ENCODE measurements at places on chromosomes 2 and 18.

DNA sequence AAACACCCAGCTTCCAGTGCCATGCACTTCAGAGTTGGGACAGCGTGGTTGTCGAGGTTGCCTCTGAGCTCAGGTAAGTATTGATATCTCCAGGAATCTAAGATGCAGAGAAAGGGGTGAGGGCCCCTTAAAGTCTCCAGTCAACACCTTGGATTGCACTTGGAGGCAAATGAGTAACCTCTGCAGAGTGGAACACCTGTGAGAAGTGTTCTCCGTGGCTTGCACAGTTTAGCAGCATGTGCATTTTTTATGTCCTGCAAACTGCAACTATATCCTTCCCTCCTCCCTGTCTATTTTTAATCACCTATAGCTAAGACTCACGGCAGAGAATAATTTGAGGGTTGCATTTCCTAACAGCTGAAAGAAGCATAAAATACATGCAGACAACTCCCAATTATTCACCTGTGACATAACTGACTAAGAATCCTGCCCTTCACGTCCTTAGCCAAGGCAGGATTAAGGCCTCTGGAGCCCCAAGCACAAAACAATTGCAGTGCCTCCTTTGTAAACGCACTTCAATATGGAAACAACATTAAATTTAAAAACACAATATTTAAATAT is 1.6 kb upstream of the ZNF385B start:
- no peak for DNase-seq

- peak; percentile 59 for DNase-seq
Measured at GRCh38 chr18:3624935-3625741, 175.2 kb downstream of the TGIF1 start.

DNA sequence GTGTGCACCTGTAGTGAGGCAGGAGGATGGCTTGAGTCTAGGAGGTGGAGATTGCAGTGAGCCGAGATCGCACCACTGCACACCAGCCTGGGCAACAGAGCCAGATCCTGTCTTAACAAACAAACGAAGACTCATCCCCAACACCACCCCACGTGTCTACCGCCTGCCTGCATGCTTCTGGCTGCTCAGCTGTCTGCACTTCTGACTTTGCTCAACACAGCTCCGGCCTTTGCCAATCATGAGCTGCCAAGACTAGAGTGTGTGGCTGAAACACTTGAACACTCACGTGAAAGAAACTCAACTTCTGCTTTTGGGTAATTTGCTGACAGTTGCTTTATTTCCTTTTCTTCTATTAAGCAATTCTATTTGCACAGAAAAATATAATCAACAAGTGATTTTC is 32.1 kb upstream of the SP3 start:
- DNase-seq: no peak

DNA sequence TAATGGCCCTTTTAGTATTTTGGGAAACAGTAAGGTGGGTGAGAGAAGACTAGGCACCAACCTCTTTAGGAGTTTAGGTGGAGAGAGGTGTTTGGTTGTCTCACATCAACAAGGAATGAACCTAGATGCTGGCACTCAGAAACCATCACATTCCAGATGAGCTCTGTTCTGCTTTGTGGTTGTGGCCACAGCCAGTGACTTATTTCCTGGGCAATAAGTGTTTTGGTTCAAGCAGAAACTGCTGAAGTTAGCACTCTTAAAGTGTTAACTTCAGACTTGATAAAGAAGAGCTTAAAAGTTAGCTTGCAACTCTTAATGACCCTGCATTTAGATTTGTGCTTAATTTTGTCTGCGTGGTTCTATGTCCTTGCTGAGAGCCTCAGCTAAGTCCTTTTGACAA is 929.2 kb downstream of the SLC4A3 start:
- no peak for DNase-seq

DNA sequence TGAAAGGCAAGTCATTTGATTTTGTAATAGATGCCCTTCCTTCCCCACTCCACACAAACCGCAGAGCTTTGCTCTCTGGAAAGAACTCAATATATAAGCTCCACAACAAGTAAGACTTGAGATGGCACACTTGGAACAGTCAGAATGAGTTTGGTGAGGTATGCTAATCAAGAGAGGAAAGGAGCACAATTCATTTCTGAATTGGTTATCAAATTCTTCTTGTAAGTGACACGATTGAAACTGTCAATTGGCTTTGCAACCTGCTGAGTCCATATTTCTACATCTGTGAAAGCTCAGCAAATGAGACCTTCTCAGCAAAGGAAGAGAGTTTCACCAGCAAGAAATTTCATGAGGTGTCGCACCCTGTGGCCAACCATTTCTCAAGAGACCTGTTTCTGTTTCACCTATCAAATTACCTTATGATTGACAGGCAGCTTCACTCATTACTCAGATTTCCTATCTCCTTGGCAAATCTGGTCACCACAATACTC is 19.1 kb downstream of the CTLA4 start:
- no peak for DNase-seq

GRCh38 chr18:62088156-62088555 is 98.7 kb downstream of the PIGN start:
- DNase-seq: no peak

DNA sequence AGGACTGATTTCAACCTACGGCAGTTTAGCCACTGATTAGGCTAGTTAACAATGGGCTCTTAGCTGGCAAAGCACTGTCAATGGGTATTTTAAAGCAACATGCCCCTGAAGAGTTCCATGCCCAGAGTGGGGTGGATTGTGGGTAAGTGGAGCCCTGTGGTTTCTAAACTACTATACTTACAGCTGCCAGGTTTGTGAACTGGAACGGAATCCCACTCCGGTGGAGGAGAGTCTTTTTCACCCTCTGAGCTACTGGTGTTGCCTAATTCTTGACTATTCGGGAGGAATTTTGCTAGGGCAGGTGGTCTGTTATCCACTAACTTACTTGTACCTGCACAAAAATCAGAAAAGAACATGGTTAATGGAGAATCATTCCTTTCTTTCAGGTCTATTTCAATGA is 52.6 kb downstream of the ZAP70 start:
- no peak for DNase-seq

- DNase-seq: no peak
Measured at GRCh38 chr2:71887196-71887595, 260.5 kb downstream of the CYP26B1 start.

- DNase-seq: no peak
Measured at GRCh38 chr2:47095349-47096020, 59.6 kb downstream of the STPG4 start.

GRCh38 chr2:100235098-100235497 is 87.2 kb downstream of the LONRF2 start:
- DNase-seq: no peak

DNA sequence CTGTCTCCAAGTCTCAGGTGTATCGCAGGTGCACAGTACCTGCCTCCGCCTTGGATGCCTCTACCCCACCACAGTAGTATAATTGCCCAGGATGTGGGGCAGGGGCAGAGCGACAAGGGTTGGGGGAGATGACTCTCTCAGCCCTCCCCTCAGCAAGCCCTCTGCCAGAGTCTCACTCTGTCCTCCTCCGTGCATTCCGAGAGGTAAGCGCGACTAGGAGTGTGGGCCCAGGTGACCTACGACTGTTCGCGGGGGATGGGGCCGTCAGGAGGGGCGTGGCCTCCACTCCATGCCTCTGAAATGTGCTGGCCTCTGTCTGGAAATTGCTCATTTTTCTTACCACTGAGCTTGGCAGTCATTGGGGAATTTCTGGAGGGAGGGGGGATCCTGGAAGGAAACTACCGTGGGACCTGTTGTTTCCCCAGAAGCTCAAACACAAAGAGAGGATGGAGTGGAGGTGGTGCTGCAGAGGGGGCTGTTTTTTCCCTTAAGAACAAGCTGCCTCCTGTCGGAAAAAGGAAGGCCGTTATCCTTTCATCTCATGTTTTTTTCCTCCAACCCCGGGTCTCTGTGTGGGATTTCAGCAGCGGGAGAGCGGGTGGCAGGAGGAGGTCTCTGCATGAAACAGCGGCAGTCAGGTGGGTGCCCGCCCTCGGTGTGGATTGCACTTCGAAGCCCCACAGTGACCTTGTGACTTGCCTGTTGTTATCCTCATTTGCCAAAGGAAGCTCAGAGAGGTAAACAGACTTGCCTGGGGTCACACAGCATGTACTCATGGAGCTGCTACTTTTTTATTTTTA is 13.0 kb upstream of the RALB start:
- DNase-seq: peak; percentile 48

DNA sequence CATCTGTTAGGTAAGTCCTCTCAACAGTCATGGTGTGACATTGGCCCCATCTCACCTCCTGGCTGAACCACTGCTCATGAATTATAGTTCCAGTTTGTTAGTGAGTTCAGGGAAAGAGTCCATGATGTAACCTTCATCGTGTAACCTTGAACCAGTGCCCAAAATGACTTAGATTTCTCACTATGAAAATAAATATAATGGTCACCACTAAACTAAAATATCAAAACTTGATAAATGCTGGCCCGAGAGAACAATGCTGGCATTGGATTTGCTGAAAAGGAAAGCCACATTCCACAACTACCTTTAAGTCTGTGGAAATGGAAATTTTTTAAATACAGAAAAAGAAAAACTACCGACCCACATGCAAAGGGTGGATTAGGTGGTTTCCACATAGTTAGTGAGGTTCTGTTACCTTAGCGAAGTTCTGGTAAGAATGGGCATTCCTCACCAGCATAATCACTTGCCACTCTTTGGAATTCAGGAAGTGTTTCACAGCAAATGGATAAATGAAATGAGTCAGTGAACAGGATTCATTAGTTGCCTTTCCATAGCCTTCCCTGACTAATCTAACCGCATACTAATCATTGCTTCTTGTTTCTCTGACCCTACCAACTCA is 133.9 kb upstream of the CTAGE1 start:
- DNase-seq: peak; percentile 10

GRCh38 chr18:58344861-58345463 is 283.9 kb downstream of the ALPK2 start:
- no peak for DNase-seq

- no peak for DNase-seq
Measured at GRCh38 chr2:26717362-26717761, 24.8 kb downstream of the KCNK3 start.

DNA sequence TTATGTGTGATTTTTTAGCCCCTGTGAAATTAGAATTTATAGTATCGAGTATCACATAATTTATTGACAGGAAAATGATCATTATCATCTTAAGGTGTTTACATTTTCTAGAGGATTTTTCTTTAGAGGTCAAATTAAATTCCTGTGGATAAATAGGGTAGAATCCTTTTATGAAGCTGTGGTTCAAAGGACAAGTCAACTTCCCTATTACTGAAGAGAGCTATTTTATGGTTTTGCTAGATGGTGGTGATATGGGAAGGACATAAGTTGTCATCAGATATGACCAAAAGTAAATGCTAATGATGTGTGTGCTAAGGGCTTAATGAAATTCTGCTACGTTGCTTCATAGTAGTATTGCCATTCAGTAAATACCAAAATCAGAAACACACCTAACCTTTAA is 80.1 kb downstream of the EML4 start:
- DNase-seq: no peak

DNA sequence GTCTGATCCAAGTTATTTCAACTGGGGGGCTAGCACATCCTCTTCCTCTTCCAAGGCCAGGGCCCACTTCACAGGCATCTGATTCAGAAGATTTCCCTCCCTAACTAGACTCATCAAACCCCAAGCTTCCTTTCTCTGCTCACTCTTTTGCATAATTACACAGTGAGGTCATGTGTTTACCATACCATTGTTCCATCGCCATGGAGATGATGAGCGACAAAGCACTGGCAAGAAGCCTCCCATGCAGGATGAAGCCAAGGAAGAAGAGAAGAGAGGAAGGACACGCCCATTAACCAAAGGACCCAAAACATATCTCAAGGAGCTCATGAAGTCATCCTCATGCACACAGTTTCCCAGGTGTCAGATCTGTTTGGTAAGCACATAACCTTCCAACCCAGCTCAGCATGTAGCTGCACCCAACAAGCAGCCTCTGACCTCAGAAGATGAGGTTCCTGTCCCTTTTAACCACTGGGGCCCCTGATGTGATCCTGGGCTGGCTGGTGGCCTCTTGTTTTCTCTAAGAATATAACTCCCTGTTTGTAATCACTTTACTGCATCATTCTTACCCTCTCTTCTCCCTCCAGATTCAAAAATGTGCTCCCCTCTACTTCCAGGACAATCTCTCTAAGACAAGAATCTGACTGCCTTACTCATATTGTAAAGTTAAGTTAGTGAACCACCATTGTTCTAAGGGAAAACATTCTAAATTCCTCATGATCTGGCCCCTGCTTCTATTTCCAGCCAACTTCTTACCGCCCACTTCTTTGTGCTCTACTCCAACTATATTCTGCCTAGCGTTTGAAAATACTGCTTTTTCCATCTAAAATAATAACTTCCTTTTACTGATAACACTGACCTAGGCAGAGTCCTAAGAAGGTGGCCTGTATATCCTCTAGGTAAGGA is 190.1 kb downstream of the TTC32 start:
- DNase-seq: peak; percentile 84

DNA sequence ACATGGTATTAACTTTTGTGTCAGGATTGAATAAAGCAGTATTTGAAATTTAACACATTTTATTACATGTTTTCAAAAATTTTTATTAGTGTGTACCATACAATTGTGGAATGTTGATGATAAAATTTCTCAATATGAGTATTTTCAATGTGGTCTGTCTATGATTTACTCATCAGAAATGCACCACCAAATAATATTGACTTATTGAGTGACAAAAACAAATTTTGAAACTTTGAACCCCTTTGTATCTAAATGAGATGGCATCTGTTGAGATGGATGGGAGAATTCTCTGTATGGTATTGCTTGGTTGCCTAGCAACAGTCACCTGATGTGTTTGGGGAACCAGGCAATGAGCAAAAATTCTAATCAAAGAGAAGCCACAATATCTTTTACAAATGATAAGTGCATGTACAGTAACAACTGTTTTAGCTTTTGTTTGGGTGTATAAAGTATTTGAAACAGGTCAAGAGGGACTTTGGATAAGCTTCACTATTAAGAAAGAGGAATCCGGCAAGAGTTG is 400.1 kb downstream of the CCDC85A start:
- no peak for DNase-seq

- no peak for DNase-seq
Measured at GRCh38 chr2:231050018-231050901, 6.4 kb upstream of the PSMD1 start.

DNA sequence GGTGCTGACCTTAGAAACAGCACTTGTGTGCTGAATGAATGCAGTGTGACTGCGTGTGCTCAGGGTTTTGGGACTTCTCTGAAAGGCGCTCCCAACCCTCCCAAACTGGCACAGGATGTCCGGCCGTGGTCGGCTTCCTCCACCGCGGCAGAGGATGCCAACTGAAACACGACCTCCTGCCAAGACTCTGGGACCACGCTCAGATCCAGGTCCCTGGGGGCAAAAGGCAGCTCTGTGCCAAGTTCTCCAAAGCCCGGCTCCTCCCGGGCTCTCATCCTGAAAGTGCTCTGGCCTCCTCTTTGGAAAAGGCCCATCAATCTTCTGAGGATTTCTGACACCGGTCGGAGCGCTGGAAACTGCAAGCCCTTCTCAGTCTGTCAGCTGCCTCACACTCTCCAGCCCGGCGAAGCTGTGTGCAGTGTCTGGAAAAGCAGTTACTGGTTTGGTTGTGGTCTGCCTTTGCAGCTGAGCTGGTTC is 32.3 kb upstream of the ZBTB7C start:
- DNase-seq: no peak

DNA sequence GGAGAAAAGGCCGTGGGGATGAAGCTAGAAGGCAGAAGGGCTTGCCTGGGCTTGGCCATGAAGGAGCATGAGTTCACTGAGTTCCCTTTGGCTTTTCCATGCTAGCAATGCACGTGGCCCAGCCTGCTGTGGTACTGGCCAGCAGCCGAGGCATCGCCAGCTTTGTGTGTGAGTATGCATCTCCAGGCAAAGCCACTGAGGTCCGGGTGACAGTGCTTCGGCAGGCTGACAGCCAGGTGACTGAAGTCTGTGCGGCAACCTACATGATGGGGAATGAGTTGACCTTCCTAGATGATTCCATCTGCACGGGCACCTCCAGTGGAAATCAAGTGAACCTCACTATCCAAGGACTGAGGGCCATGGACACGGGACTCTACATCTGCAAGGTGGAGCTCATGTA is 2.9 kb downstream of the CTLA4 start:
- no peak for DNase-seq
